Activated CD4-positive, CD25-positive, alpha-beta regulatory T cell (primary cell): ENCODE measurements at places on chromosomes 6 and 20.
A peak's percentile ranks its signal among the peaks of the same experiment; 100 is the strongest.

DNA sequence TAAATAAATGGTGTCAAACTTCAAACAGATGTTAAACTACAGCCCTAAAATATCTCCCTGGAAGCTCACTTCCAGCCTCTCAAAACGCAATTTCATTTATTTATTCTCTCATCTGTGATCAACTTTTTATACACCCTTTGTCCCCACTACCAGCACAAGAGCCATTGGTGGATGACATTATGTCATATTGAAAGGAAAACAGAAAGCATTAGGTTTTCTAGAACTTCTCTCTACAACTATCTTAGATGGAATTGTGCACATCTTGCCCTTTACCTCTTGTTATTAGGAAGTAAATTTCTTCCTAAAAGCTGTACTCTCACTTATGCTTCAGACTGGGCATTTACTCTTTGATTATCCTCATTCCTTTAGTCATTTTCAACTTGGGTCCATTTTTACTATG is 771.2 kb upstream of the GJE1 start:
- no peak for DNase-seq

DNA sequence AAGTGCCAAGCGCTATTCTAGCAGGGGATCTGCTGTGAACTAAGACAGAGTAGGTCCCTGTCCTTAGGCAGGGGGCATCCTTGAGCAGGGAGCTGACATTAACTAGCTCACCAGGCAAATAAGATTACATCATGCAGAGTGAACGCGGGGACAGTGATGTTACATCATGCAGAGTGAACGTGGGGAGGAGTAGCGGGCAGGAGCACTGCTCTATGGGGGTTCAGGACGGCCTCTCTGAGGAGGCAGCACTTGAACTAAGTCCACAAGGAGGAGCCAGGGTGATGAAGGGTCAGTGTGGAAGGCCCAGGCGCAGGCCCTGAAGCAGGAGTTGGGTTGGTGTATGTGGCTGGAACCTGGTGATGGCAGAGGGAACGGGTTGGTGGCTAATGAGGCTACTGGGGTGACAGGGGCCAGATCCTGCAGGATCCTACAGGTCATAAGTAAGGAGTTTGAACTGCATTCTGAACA is 38.7 kb downstream of the KAT14 start:
- DNase-seq, result no peak

- no peak for DNase-seq
Observed at GRCh38 chr6:105320765-105321164, 82.1 kb downstream of the PREP start.

DNA sequence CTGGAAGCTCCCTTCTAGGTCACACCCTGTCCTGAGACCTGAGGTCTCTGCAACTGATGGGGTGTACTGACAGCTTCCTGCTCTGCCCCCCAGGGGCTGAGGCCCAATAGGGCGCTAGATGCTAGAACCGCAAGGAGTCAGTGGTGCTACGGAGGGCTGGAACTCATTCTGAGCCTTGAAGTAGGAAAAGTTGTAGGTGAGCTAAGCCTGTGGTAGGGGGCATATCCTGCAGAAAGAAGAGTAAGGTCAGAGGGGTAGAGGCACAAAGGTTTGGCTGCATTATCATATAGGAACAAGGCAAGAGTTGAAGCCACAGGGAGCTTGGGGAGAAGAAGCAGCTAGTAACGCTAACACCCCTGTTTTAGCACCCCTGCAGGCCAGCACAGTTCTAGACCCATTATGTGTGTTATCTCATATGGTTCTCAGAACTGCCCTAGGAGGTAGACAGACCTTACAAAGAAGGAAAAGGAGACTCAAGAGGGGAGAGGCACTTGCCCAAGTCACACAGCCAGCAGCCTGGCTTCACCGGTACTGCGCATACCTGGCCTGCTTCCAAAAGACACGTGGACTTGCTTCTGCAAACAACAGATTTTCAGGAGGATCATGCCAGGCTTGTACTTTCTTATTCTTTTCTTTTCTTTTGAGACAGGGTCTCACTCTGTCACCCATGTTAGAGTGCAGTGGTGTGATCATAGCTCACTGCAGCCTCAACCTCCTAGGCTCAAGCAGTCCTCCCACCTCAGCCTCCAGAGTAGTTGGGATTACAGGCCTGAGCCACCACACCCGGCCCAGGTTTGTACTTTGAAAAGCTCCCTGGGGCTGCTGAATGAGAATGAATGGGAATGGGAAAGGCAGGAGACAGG is 156.1 kb downstream of the MRPL14 start:
- no peak for DNase-seq

DNA sequence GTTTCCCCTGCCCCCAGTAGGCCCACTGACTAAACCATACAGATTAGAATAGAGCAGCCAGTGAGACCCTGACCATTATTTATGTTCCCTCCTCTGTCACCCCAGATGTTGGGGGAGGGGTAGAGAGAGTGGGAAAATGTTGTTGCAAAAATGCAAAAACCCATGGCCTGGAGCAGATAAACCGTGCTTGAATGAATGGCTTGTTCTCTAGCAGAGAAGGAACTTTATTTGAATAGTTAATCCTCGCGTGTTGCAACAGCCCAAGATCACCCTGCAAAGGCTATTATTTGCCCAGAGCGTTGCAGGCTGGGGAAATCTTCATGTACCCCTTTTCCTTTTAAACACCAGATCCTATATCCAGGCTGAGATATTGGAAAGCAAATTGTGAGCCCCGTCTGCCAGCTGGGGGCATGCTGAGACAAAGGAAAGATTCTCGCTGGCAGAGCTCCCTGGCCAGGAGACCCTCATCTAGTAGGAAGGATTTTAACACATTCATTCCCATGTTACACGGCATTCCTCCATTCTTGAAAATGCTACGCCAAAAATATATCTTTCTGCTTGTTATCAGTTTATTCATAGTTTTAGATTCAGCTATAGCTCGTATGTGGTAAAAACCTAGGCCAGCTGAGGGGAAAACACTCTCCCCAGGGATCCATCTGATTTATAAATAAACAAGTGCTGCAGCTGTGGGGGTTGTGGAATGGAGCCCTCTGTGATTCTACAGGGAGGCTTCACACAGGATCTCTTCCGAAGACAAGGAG is 53.0 kb downstream of the LINC00237 start:
- DNase-seq, result no peak

DNA sequence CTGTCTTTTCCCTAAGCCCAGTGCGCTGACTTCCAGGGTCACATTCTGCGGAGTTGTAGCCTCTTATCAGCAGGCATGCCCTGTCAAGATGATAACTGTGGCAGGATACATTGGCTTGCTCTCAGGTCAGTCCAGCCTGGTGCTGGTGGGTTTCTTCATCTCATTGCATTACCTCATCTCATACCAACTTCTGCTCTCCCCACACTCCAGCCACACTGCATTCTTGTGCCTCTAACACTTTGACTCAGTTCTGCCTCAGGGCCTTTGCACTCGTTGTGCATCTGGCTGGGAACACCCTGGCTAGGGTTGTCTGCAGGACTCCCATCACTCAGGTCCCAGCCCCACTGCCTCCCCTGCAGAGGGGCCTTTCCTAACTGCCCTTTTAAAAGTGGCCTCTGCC is 110.3 kb upstream of the BACH2 start:
- no peak for DNase-seq

- peak; percentile 16 for DNase-seq
Observed at GRCh38 chr20:41340327-41341055, at the start of gene LPIN3. LPIN3 (plus strand) TSS chr20:41340821; CDS start chr20:41345804, 4,983 bp downstream.

GRCh38 chr6:148440877-148441453 is 98.3 kb downstream of the SASH1 start:
- no peak for DNase-seq

DNA sequence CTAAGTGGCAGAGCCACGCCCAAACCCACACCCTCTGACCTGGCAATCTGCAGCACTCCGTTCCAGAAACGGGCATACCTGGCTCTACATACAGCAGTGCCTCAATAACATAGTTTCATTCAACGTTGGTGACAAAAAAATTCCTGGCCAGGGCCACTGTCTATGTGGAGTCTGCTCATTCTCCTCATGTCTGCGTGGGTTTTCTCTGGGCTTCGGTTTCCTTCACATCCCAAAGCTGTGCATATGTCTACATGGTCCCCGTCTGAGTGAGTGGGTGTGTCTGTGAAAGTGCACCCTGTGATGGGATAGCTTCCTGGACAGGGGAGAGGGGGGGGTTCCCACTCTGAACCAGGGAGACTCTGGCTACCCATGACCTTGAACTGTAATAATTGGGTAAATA is 2.1 kb downstream of the KIAA0319 start:
- DNase-seq, result no peak

- no peak for DNase-seq
Observed at GRCh38 chr6:106927531-106928398, 46.8 kb downstream of the CD24 start.

DNA sequence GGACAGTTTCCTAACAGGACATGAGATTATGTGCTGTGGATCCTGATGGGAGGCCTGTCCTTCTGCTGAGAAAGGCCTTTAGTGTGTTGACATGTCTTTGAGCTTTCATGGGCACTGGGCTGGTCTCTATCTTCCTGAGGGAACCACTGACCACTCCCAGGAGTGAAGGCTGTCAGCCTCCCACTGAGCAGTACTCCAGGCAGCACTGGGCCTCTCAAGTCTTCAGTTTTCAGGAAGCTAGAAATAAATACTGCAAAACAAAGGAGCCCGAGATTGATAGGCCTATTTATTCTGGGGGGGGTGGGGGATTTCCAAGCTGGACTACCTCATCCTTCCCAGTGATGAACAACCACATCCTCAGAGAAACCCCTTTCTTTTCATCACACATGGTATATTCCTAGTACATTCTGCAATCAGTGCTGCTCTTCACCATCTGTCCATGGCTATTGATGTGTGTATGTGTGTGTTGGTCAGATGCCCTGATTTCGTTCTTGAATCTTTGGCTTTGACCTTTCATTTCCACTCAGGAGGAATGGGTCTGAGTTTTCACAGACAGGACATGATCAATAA is 180.9 kb upstream of the SPTLC3 start:
- no peak for DNase-seq

- DNase-seq, result no peak
Observed at GRCh38 chr20:60030471-60030870, 72.2 kb downstream of the CDH26 start.

GRCh38 chr6:158314737-158315136 is 2.5 kb downstream of the TULP4 start:
- DNase-seq, result no peak

- no peak for DNase-seq
Observed at GRCh38 chr20:6632187-6632586, 135.3 kb upstream of the BMP2 start.

DNA sequence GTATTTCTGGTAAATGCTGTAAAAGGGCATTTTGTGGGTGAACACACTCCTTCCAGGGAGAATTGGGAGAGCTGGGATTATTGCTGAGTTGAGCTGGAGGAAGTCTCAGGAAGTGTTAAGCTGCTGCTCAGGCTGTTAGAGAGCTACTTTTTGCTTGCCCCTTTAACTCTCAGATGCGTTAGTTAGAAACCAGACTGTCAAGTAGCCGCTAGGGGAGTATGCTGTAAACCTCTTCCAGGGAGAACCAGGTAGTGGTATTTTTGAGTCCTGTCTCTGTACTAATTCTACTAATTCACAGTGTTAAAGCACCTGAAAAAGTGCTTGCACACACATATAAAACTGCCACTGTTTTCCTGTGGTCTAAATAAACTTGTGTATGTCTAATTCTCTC is 6.6 kb upstream of the GFRAL start:
- no peak for DNase-seq

GRCh38 chr20:44040202-44040915 is 125.7 kb downstream of the TOX2 start:
- DNase-seq, result no peak

GRCh38 chr6:117552618-117553017 is 49.7 kb downstream of the GOPC start:
- DNase-seq, result no peak

DNA sequence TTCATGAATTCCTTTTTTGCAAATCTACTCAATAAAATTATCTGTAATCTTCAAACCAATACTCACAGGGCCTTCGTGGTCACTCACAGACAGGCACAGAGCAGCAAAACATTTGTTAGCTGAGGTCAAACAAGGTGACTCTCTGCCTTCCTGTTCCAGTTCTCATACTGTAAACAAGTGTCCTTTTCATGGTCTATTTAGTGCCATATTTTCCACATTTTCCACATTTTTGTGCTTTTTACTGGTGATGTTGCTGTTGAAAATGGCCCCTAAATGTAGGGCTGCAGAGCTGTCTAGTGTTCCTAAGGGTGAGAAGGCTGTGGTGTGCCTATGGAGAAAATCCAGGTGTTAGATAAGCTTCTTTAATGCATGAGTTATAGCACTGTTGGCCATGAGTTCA is 133.1 kb upstream of the COL21A1 start:
- DNase-seq, result no peak

GRCh38 chr6:82891076-82891475 is 174.6 kb downstream of the UBE3D start:
- DNase-seq, result no peak

GRCh38 chr6:101163611-101164010 is 229.9 kb upstream of the GRIK2 start:
- no peak for DNase-seq

GRCh38 chr6:48318670-48319069 is 207.7 kb upstream of the PTCHD4 start:
- DNase-seq, result no peak

- DNase-seq, result no peak
Observed at GRCh38 chr6:106746652-106747051, 117.3 kb downstream of the QRSL1 start.

- DNase-seq, result no peak
Observed at GRCh38 chr6:135830452-135830881, 21.0 kb upstream of the PDE7B start.

DNA sequence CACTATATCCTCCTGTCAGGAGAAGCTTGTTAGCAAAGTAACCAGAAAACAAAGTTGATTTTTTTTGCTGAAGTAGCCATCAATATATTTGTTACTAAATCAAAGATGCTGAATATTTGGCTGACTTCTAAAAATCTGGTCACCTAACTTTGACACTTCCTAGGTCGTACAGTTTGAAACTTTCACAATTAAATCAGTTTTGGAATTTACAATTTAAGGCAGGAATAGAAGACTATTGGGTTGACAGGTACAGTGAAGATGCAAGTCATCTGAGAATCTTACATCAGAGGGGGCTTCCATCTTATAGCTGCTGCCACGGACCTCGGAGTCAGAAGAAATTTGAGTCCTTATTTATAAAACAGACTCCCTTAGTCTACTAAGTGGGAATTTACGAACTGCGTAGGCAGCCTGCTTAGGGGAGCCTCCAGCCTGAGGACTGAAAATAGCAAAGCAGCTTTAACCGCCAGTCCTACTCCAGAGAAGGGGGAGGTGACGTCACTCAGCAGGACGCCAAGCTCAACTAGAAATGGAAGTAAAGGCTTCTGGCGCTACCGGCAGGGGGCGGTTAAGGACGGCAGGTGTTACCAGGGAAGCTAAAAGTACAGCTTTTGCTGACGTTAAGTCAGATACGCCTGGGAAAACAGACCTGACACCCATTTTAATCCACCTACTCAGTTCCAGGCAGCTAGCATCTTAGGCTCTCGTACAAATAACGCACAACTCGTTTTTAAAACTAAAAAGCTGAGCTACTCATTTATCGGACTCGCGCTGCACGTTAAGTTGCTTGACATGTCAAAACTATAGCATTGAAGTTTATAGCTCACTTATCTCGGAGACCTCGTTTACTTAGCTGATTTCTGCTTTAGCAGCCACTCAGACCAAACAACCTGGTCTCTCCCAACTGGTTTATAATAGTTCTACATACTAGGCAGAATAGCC is 61.1 kb upstream of the HFE start:
- peak; percentile 71 for DNase-seq
